Stimulated activated CD4-positive, alpha-beta T cell treated with anti-CD3 and anti-CD28 coated beads, Interleukin-1b, Interleukin-23, amount 100 ng/mL, for 24 hours (primary cell): ENCODE measurements at places on chromosomes 16 and 17.

DNA sequence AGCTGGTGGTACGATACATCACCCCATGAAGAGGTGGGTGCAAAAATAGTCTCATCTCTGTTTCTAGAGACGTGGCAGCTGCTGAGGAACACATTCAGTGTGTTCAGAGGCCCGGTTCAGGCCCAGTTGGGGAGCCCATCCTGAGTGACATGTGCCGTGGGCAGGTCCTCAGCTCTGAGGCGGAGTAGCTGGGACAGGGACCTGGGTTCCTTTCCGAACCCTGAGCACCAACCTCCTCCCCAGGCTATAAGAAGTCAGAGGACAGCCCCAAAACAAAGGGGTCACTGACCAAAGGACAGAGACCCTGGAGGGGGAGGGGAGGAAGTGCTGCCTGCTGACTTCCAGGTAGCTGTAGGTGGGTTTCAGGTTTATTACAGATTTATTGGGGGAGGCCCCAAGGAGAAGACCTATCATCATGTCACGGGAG lies 5.1 kb downstream of the LDHD start:
- no peak for DNase-seq

GRCh38 chr17:83192161-83192788 lies 112.9 kb downstream of the METRNL start:
- DNase-seq = no peak

- no peak for DNase-seq
Observed at GRCh38 chr16:800834-801511, 439 bp upstream of the GNG13 start.

- no peak for DNase-seq
Observed at GRCh38 chr16:89110641-89111040, 17.0 kb downstream of the ACSF3 start.

DNA sequence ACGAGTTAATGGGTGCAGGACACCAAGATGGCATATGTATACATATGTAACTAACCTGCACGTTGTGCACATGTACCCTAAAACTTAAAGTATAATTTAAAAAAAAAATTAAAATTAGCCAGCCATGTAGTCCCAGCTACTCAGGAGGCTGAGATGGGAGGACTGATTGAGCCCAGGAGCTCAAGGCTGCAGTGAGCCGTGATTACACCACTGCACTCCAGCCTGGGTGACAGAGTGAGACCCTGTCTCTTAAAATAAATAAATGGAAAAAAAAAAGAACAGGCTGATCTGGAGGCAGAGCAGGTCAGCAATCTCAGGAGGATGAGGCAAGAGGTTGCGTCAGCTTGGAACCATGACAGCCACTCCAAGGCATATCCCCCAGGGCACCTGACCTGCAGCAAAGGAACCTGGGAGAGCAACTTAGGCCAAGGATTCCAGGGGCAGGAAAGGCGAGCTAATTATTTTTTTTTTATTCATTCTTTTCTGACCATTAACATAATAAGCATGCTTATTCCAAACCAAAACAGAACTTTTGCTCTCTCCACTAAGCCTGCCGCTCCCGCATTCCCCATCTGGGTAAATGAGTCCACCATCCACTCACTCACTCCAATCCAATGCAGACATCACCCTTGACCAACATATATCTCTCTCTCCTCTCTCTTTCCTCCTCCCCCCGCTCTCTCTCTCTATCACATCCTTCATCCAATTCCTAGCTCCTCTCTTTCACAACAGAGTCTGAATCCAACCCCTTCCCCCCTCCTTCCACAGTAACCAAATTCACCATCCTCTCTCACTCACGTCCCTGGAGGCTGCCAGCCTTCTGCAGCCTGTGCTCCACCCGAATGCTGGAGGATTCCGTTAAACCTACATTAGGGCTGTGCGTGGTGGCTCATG lies 47.7 kb downstream of the TK2 start:
- DNase-seq = no peak

DNA sequence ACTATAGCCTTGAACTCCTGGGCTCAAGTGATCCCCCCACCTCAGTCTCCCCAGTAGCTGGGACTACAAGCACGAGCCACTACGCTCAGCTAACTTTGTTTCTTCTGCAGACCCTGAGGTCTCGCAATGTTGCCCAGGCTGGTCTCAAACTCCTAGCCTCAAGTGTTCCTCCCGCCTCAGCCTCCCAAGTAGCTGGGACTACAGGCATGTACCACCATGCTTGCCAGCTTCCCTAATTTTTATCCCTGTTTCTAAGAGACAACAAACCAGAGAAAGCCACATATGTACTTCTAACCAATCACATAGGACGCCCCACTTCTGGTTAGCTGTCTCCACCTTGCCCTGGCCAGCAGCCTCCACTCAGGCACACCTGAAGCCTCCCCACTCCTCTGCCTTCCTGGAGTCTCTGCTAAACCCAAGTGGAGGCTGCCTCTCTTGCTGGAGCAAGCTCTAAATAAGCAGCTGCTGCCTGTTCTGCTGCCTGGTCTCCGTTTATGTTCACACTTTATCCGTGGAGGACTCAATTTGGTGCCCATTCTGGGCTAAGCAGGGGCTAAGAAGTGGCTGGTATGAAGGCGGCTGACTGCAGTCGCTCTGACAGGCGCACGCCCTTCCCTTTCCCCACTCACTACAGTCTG lies 24.7 kb downstream of the NSMCE1 start:
- DNase-seq = no peak

GRCh38 chr16:80680839-80681238 lies 123.6 kb downstream of the CDYL2 start:
- DNase-seq = no peak

DNA sequence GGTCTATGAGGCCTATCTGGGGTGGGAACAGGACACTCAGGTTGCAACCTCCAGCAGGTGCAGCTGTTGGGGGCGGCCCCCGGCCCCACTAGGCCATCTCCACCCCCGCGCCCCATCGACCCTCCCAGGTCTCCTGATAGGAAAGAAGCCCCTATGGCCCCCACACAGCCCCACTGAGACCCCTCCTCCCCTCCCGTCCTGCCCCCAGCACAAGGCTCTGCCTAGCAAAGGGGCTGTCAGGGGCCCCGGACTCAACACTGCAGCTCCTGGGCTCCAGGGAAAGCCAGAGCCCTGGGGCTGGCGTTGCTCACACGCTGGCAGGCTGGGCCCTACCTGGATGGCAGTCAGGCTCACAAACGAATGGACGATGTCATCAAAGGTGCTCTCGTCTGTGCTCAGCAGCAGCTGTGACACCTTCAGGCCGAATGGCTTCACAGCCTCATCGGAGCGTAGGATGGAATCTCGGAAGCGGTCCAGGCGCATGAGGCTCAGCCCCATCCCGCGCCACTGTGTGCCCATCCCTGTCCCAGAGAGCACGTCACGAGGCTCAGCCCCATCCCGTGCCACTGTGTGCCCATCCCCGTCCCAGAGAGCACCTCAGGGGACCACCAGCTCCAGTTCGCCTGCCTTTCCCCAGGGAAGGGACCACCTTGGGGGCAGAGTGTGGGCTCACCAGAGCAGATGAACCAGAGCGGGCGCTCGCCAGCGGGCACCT lies 7.3 kb downstream of the FASN start:
- no peak for DNase-seq

GRCh38 chr16:4846503-4846900 lies 586 bp downstream of the GLYR1 start:
- DNase-seq = no peak

GRCh38 chr16:73150786-73151185 lies 102.9 kb upstream of the ZFHX3 start:
- no peak for DNase-seq

DNA sequence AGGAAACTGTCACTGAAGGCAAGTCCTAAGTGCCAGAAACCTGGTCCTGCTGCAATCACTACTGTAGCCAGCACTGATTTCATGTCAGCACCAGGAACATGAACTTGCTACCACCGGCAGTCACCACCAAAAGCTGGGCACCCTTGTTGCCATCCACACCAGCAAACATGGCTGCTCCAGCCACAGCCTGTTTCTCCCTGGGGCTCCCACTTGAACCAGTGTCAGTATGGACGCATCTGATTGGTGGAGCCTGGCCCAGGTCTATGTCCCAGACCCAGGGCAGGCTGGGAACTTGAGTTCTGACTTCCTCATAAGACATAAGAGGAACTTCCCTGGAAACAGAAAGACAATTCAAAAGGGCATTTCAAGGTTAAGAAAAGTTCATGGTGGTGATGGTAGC lies 56.5 kb downstream of the COPRS start:
- no peak for DNase-seq

GRCh38 chr16:27461483-27462171 lies 59.7 kb downstream of the IL21R start:
- no peak for DNase-seq

- no peak for DNase-seq
Observed at GRCh38 chr16:75433732-75434413, 570 bp upstream of the CFDP1 start.

DNA sequence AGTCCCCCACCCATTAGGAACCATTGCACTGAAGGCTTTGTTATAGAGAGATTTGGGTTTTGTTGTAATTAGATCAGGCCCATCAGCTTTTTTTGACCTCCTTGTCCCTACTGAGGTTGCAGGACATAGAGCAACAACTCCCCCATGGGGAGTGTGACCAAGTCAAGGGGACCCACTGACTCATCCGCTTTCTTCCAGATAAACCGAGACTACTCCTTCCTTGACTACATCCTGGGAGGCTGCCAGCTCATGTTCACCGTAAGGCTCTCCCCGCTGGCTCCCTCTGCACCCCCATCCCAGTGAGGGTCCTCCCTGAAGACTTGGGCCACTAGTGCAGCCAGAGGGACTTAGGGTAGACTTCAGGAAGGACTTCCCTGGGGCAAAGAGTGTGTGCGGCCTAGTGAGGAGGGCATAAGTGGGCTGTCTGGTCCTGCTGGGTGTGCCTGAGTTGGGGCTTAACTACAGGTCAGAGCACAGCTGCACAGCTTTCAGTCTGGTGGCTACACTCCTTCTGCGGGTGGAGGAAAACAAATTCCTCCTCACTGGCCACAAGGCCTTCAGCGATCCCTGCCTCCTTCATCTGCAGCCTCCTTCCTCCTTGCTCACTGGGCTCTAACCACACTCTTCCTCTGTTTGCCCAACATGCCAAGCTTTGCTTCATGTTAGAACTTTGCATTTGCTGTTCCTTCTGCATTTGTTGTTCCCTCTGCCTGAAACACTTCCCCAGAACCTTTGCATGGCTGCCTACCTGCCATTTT lies 31.0 kb downstream of the CPNE2 start:
- DNase-seq = no peak

- no peak for DNase-seq
Observed at GRCh38 chr17:9865586-9865985, 39.5 kb downstream of the RCVRN start.

GRCh38 chr17:5354886-5355415 lies 64.5 kb downstream of the NUP88 start:
- no peak for DNase-seq

DNA sequence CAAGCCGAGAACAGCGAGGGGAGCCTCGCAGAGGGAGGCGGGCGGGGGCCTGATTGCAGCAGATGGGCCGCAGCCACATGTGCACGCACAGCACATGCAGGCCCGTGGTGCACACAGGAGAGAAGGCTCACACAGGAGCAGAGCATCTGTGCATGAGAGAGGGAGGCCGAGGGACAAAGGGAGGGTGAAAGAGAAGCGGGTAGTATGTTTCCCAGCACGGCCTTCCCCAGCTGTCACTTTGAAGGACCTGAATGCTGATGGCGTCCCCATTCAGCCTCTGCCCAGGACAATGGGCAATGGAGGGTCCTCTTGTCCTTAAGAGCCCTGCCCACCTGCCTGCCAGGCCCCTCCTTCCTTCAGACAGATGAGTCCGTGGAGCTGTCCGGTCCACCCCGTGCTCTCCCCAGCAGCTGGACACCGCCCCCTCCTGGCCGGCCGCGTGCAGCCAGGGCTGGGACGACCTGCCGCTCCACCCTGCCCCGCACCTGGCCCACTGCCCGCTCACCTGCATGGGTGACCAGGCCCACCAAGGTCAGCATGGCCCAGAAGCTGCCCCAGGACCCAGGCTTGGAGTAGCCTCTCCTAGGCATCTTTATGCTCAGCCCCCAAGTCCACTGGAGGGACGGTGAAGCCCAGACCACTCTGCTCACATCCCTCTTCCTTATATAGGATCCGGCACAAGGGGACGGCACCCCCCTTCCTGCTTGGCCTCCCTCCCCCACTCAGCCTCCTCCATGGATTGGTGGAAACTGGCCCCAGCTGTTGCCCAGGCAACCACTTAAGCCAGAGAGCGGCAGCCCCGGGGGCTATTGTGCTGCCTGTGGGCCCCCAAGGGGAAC lies at the start of gene BTBD17:
BTBD17 (minus strand) TSS at position 639 of the 839 bp plus-strand sequence; CDS start at position 590, 49 bp downstream.
- no peak for DNase-seq

DNA sequence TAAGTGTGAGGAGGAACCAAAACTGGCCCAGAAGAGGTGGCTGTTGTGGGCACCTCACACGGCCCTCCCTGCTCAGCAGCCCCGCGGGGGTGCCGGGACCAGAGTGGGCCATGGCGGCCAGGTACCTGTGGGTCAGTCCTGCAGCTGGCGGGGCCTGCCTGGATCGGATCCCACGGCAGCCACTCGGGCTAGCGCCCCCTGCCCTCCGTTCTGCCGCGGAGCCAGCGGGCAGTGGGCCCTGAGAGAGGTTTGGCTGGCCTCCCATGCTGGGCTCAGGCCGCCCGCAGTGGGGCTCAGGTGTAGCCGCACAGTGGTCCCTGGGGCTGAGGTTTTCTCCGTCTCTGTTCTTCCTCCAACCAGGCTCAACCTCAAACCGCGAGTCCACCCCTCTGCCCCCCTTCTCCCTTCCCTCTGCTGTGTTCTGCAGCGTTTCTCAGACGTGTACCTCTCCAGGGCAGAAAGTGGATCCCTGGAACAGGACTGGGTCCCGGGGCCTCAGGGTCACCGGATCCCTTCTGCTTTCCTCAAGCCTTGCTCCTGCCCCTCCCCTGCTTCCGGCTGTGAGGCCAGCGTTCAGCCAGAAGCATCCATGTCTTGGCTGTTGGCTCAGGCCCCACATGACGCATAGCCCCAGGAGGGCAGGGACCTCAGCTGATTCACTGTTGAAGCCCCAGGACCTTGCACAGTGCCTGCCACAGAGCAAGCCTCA lies 28.6 kb upstream of the ITGA3 start:
- DNase-seq = no peak

DNA sequence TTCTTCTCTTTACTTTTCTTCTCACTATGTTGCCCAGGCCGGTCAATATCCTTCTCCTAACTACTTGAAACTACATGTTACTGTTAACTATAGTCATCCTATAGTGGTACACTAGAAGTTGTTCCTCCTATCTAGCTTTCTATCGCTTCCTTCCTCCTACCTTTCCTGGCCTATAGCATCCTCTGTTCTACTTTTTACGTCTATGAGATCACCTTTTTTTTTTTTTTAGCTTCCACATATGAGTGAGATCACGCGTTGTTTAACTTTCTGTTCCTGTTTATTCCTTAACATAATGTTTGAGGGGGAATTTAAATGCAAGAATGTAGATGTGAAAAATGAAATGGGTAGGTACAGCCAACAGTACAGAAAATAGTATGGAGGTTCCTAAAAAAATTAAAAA lies 30.5 kb upstream of the YPEL2 start:
- DNase-seq = no peak
